ENCODE measurements at places on chromosomes 1 and 21.

GRCh38 chr1:85061711-85062424 lies 13.6 kb upstream of the MCOLN3 start:
- peak; percentile 63 for DNase-seq

- peak; percentile 76 for DNase-seq
Measured at GRCh38 chr1:43367026-43367903, 546 bp downstream of the ELOVL1 start.

DNA sequence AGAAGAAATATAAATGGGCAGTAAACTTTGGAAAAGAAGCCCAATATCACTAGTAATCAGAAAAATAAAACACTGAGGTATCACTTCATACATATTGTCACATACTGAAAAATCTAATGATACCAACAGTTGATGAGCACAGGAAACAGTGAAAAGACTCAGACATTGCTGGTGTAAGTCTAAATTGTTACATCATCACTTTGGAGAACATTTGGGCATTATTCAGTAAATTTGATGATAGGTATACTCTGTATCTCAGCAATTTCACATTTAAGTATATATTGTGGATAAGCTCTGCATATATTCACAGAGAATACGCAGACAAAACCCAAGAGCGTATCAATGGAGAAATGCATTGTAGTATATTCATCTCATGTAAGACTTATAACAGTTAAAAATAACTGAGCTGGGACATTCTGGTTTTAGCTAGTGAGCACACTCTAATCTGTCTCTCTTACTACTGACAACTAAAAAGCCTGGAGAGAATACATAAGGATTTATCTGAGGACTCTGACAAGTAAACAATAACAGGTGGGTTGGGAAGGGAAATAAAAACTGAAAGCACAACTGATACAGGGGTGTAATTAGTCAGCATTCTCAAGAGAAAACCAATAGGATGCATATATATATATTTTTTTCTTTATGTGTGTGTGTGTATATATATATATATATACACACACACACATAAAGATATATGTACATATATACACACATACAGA lies 212.7 kb upstream of the JUN start:
- no peak for DNase-seq

DNA sequence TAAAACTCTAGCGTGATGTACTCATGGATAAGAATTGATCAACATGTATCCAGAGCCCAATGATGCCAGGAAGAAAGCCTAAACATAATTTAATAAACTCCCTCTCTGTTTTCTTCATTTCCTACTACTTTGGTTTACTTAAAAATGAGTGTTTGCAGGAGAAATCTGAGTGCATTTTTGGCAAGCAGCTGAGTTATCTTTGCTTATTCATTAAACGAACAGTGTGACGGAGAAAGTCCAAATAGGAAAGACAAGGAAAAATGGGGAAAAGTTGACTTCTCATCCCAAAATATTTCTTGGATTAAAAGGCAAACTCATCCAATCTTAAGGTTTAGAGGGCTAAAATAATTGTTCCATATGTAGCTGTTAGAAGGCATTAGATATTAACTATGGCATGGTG lies 496.7 kb downstream of the SMYD3 start:
- no peak for DNase-seq

DNA sequence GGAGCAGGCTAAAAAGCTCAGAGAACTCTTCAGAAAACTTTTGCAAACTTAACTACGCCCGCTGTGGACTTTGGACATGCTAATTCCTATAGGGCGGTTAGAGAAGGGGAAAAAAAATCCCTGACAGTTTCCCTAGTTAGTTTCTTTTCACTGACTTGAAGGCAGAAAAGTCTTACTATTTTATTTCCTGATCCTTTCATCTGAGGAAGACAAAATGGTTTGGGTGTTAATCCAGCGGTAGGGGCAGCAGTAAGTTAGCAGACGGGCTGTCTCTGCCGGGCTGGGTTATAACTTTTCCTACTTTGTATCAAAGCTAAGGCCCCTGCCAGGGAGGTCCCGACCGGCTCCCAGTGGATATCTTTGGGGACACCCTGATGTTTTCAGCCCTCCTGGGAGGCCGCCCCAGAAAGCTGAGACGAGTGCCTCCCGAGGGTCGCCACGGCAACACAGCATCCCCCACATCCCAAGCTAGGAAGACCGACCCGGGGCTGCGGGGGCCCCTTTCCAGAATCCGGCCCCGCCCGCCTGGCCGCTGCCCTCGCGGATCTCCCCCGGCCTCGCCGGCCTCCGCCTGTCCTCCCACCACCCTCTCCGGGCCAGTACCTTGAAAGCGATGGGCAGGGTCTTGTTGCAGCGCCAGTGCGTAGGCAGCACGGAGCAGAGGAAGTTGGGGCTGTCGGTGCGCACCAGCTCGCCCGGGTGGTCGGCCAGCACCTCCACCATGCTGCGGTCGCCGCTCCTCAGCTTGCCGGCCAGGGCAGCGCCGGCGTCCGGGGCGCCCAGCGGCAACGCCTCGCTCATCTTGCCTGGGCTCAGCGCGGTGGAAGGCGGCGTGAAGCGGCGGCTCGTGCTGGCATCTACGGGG lies 162.6 kb downstream of the RUNX1 start:
- no peak for DNase-seq

GRCh38 chr1:196344453-196344852 lies 263.8 kb downstream of the KCNT2 start:
- DNase-seq: no peak

DNA sequence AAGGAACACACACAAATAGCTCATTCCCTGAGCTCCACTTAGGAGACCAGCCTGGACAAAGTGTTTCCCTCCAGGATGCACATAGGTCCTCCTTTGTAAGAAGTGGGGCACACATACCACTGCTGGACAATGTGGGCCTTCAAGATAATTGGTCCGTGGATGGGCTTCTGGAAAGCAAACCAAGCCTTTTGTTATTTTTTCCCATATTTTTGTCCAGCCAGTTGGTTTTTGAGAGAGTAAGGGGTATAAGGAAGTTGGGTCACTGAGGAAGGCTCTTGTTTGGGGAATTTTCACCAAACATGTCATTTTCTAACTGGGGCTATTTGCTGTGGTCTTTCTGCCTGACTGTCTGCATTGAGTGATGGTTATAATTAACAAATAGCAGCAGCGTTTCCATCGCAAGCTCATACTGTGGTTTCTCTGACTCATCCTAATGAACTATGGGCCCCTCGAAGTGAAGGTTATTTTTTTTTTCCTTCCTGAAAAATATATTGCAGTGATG lies 306.3 kb upstream of the DUSP10 start:
- peak; percentile 25 for DNase-seq

DNA sequence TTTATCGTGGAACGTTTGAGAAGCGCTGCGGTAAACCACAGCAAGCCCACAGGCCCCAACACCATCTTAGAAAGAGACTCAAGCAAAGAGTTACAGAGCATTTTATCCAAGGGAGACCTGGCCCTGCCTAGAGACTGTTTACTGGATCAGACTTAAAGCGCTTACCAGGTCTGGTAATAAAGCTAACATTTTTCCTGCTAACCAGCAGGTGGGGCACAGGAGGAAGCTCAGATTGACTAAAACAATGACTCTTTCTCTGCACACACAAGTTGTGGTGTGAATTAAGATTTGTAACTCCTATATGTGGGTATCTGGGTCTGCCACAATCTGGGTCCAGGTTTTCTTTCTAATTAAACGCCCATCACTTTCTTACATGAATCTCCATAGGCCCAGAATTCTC lies 136.5 kb upstream of the ETS2 start:
- DNase-seq: no peak

DNA sequence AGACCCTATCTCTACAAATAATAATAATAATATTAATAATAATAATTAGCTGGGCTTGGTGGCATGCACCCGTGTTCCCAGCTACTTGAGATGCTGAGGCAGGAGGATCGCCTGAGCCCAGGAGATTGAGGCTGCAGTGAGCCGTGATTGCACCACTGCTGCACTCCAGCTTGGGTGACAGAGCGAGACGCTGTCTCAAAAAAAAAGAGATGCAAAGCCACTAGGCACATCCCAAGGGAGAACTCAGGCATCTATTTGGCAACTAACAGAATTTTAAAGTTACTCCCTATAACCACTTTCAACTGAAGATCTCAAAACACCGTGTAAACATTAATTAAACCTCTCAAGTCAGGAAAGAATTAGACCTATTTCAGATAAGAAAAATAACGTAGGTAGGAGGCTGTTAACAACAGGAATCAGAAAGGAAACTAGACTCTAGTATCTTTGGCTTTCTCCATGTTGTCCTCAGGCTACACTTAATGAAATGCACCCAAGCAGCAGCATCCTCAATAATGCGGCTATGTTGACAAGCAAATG lies 3.7 kb downstream of the RNF19B start:
- no peak for DNase-seq

DNA sequence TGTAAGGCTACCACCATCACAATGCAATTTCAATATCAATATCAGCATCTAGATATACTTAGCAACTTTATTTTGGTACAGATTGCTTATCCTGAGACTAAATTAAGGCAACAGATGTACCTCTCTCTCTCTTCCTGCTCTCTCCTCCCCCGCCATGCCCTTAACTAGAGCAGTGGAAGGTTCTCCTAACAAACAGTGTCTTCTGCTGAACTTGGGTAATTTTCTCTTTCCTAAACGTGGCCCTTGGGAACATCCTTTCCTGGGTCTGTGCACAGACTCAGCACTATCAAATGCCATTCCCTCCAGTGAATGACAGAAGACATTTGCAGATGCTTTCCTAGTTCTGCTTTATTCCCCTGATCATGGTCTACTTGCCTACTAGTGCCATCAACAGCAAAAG lies 85.6 kb upstream of the TTC39A start:
- no peak for DNase-seq

DNA sequence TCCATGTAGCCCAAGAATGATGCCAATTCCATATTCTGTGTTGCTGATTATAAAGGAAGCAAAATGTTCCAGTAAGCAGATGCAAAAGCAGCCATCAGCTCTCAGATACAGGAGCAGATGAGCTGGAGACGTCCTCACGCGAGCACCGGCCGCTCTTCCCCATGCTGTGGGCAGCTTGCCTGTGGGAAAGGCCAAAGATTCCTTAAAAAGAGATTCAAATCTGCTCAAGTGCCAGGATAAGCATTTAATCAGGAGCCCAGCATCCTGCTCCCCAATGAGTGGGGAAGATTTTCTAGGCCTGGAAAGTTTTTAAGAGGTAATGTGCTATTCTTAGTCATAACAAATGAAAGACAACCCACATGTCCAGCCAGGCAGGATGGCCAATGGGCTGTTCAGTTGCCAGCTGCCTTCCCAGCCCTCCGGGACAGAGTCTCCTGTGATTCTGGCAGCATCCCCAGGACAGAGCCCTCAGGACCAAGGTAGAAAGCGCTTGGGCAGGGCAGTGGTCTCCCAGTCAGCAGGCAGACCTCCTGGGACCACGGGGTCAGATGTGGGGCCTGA lies 108.2 kb upstream of the TMPRSS2 start:
- DNase-seq: no peak

- DNase-seq: no peak
Measured at GRCh38 chr1:53592985-53593757, 134.0 kb downstream of the DMRTB1 start.

GRCh38 chr1:225613006-225613405 lies 39.9 kb downstream of the ENAH start:
- DNase-seq: no peak

DNA sequence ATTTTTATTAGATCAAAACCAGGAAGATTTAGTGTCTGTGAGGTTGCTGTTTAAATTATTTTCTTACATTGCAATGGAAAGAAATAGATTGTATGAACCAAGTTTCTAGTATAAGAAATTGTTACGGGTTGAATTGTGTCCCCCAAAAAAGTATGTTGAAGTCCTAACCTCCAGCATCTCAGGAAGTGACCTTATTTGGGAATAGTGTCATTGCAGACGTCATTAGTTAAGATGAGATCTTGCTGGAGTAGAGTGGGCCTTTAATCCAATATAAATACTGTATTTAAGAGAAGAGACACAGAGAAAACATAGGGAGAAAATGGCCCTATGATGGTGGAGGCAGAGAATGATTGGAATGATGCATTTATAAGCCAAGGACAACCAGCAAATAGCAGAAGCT lies 188.7 kb upstream of the SAMSN1 start:
- DNase-seq: no peak

DNA sequence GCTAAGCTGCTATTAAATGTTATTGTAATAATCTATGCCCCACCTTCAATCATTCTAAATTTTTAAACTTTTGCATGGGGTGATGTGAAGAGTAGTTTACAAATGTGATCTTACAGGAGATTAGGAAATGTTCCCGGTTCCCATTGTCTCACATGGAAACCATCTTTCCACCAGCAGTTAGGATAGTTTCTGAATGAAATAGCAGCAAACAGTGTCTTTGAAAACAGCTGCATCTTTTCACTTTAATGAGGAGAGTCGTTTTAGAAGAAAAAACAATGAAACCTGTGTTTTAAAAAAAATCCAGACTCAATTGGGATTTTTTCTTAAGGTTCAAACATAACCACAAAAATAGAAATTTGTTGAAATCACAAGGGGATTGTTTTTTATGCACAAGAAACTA lies 134.2 kb downstream of the TLR5 start:
- DNase-seq: no peak

- no peak for DNase-seq
Measured at GRCh38 chr1:107004421-107004820, 52.1 kb upstream of the PRMT6 start.

DNA sequence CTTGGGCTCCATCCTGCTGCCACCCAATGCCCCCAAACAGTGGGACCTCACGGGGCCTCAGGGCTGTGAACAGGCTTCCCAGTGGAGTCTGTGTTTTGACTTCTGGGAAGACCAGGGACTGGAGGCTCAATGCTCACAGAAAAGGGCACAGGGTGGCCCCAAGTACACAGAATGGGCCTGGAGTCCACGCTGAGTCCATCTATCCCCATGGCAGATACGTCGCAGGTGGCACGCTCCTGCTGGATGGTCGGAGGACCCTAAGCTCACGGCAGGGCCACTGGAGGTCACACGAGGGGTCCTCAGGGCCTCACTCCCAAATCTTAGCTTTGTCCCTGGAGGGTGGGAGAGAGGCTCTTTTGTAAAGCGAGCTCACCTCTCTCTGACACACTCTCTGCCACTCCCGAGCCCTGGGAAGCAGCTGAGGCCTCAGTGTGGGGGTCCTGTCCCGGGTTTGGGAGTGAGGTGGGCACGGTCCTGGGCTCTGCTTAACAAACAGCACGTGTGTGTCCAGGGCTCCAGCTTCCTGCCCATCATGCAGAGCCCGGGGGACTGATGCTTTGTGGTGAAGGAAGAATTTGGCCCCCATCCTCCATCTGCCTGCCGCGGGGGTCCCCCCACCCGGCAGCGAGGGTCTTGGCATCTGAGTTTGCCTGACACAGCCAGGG lies 27.2 kb upstream of the TTC34 start:
- no peak for DNase-seq

- no peak for DNase-seq
Measured at GRCh38 chr1:54834007-54834541, 33.0 kb upstream of the TTC22 start.

GRCh38 chr1:68331117-68331865 lies 99.0 kb upstream of the WLS start:
- DNase-seq: no peak
